Foreskin fibroblast (primary cell): ENCODE measurements at places on chromosomes 13 and 19.

DNA sequence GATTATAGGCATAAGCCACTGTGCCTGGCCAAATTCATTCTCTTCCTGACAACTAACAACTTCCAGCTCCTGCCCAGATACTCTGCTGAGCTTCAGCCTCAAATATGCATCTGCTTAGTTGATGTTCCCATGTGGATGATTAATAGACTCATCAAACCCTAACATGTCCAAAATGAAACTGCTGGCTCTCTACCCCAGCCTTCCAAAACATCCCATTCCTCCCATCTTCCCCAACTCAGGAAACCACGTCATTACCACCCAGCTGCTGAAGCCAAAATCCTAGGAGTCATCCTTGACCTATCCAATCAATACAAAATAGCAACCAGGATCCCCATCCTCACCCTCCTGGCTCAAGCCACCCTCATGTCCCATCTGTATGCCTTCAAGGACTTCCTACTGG lies 20.9 kb downstream of the POU2F2 start:
- DNase-seq, result peak; percentile 87

GRCh38 chr13:27638521-27638920 lies 16.8 kb downstream of the POLR1D start:
- no peak for DNase-seq

- DNase-seq, result no peak
Measured at GRCh38 chr13:51769455-51770127, 34.4 kb downstream of the DHRS12 start.

GRCh38 chr13:113930671-113931637 lies 42.9 kb downstream of the C13orf46 start:
- no peak for DNase-seq

- DNase-seq, result no peak
Measured at GRCh38 chr13:36903925-36904595, 16.0 kb downstream of the SMAD9 start.

- DNase-seq, result no peak
Measured at GRCh38 chr13:76222511-76222910, 586.4 kb downstream of the LMO7 start.

GRCh38 chr19:13054626-13055212 lies 47.9 kb downstream of the LYL1 start:
- DNase-seq, result no peak

GRCh38 chr13:25977671-25978070 lies 74.1 kb downstream of the SHISA2 start:
- DNase-seq, result no peak

DNA sequence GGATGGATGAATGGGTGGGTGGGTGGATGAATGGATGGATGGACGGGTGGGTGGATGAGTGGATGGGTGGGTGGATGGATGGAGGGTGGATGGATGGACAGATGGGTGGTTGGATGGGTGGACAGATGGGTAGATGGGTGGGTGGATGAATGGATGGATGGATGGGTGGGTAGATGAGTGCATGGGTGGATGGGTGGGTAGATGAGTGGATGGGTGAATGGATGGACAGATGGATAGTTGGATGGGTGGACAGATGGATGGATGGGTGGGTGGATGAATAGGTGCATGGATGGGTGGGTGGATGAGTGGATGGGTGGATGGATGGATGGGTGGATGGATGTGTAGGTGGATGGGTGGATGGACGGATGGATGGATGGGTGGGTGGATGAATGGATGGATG lies 17.8 kb downstream of the SHC2 start:
- no peak for DNase-seq

- peak; percentile 53 for DNase-seq
Measured at GRCh38 chr13:99657848-99658260, 156.6 kb downstream of the TM9SF2 start.

DNA sequence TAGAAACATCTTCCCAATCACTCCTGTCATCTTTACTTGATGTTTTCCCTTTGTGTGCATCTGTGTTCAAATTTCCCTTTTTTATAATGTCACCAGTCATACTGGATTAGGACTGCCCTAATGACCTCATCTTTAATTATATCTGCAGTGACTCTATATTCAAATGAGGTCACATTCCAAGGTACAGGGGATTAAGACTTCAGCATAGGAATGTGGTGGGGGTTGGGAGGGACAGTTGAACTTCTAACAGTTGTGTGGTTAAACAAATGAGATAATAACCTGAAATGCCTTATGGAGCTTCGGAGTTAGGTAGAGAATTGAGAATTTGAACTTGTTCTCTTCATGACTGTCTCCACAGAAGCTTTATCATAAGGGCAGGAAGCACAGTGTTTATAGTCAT lies 23.0 kb downstream of the PAN3 start:
- DNase-seq, result no peak

DNA sequence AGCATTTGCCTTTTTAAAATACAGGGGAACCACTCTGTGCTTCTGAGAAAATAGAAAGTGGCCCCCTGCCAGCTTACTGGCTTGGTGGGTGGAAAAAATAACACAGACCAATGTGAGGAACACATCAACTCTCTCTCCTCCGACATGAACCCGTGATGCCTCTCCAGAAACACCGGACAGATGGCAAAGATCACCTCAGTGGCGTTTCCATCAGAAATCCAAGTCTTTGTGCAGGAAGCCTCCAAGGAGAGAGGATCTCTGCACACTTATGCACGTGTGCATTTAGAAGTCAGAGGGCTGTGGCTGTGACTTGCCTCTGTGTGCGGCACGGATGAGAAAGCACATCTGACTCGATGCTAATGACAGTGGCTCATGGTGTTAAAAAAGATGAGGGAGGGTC lies 112.3 kb upstream of the KLF12 start:
- peak; percentile 53 for DNase-seq

DNA sequence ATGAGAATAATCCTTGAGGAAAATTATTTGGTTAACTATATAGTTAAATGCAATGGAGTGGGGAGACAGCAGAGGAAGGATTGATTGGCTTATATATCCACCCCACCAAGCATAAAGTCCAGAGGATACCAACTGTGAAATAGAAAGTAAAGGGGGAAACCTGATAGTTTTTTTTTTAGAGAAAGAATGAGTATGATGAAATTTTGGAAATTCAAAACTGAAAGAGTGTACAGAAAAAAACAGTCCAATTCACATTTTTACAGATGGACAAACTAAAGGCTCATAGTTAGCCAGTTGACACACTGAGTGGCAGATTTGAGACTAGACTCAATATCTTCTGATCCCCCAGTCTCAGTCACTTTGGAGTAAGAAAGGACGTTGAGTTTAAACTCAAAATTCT lies 51.1 kb downstream of the FNDC3A start:
- DNase-seq, result no peak

DNA sequence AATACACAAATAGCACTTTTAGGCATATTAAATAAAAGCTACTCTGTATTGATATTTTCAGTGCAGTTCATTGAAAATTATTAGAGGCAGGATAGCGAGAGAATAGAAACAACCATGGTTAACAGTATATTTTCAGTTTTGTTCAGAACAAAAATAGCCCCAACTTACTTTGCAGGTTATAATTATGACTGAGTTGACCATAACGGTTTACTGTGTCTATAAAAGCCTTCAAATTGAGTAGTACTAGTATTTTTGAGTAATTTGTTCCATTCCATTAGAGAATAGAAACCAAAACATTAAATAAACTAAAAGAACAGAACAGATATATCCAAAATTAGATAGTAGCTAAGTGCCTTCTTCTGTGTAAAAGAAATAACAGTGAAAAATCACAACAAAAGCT lies 1108.4 kb upstream of the PCDH20 start:
- no peak for DNase-seq

DNA sequence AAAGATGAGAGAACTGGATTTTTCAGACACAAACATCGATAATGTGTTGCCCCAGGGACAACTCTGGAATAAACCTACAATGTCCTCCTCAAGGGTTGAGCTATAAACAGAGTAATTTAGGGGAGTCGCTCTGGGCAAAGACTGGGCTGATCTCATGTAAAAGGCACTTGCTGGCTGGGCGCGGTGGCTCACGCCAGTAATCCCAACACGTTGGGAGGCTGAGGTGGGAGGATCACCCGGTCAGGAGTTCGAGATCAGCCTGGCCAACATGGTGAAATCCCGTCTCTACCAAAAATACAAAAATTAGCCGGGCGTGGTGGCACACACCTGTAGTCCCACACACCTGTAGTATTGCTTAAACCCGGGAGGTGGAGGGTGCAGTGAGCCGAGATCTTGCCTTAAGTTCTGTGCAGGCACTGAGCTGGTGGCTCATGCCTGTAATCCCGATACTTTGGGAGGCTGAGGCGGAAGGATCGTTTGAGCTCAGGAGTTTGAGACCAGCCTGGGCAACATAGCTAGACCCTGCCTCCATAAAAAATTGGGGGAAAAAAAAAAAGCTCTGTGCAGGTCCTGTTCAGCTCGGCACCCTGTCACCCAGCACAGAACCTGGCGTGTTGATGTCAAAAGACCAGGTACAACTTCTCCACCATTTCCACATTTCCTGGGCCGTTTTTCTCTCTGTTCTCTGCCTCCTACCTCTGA lies 1.4 kb downstream of the TIMM44 start:
- no peak for DNase-seq

DNA sequence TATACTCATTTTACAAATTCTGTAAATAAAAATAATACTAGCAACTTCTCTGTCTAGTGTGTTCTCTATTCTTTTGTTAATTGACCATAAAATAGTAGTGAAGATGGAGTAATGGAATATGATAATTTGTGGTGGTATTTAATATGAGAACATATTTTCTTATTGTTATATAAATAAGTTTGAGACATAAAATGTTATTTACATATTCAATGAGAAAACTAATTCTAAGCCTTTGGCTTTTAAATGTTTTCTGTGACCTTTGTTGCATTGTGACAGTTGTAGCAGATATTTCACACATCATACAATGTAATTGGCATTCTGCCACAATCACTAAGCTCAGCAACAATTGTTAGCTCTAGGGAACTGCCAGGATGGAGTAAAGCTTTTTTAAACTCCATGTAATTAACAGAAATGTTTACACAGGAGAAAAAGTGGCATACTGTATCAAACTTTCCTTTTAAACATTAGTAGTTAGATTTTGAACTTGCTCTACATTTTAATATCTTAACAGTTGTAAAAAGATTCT lies 562.1 kb upstream of the PCDH9 start:
- no peak for DNase-seq

GRCh38 chr13:51826606-51827005 lies 18.4 kb downstream of the TMEM272 start:
- DNase-seq, result no peak

- DNase-seq, result no peak
Measured at GRCh38 chr13:33992881-33993336, 175.0 kb downstream of the RFC3 start.

DNA sequence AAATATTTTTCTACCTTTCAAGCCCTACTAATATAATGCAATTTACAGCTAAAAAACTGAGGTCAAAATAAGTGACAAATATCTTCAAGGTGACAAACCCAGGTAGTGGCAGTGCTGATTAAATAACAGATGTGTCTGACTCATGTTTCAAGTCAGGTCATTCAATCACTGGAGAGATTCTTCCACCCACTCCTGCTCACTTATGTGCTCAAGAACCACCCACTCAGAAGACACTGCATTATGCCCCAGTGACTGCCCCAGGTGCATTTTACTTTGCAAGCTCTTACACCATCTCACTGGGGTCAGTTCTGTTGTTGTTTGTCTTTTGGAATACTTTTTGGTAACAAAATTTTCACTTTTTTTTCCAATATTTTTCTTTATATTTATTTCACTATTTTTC lies 2.2 kb downstream of the ZNF100 start:
- DNase-seq, result no peak

DNA sequence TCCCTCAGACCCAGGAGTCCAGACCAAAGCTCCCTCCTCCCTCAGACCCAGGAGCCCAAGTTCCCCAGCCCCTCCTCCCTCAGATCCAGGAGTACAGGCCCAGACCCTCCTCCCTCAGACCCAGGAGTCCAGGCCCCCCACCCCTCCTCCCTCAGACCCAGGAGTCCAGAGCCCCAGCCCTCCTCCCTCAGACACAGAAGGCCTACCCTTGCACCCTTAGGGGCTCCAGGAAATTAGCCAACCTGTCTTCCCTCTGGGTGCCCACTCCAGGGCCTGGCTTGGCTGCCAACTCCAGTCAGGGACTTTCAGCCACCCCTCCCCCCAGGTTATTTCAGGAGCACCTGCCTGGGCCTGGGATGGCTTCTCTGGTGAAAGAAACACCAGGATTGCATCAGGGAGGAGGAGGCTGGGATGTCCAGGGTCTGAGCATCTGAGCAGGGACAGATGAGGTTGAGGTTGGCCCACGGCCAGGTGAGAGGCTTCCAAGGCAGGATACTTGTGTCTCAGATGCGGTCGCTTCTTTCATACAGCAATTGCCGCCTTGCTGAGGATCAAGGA lies at the start of gene FGF21:
Gene FGF21 (plus strand): TSS at position 441 of the 558 bp plus-strand sequence. CDS start 713 bp downstream, outside the sequence.
- DNase-seq, result no peak

DNA sequence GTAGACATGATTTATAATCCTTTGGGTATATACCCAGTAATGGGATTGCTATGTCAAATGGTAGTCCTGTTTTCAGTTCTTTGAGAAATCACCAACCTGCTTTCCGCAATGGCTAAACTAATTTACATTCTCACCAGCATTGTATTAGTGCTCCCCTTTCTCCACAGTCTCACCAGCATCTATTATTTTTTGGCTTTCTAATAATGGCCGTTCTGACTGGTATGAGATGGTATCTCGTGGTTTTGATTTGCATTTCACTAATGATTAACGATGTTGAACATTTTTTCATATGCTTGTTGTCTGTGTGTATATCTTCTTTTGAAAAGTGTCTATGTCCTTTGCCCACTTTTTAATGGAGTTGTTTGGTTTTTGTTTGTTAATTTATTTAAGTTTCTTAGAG lies 165.1 kb downstream of the PDS5B start:
- no peak for DNase-seq

DNA sequence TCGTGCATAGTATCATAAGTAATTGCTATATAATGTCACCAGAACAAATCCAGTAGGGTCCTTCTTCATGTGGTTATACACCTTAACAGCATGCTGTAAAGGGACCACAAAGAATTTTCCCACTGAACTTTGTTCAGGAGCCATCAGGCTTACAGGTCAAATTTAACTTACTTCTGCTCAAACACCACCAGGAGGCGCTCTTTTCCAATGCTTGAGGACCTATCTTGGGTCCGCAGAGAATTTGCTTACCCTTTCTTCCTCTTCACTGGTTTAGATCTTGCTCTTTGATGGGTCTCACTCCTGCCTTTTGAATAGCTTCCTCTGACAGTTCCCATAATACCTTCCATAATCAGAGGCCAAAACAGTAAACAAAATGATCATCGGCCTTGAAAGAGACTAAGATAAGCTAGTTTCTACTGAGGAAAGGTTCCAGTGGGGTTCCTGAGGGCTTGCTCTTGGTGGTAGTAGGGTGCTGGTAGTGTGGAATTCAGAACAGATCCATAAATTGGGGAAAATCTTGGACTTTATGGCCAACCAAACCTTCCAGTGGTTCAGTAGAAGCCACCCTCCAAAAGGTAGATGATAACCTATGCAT lies 37.4 kb downstream of the SCGB2B2 start:
- DNase-seq, result peak; percentile 72
